CD8-positive, alpha-beta memory T cell (primary cell): ENCODE measurements at places on chromosomes 3 and 15. TPM values are rescaled to one million over a fixed set of nuclear protein-coding genes. Genes with fewer than 3 reads are reported as not detected.

- no peaks in the 10 kb centered on the region for H3K36me3 ChIP-seq
- no peak overlapping the region for H3K4me3 ChIP-seq
- no peak overlapping the region for H3K27ac ChIP-seq
- no peak for DNase-seq
Observed at GRCh38 chr3:135083179-135083578, 288.1 kb downstream of the EPHB1 start.

- H3K4me1 ChIP-seq: peaks cover 3% of the 10 kb centered on the region
- DNase-seq: no peak
- H3K4me3 ChIP-seq: no peak overlapping the region
- H3K27me3 ChIP-seq: no peaks in the 10 kb centered on the region
- H3K27ac ChIP-seq: no peak overlapping the region
Observed at GRCh38 chr3:42852441-42852840, 23.2 kb downstream of the CYP8B1 start.

- H3K27me3 ChIP-seq: no peaks in the 10 kb centered on the region
- no peaks in the 10 kb centered on the region for H3K36me3 ChIP-seq
- no peak for DNase-seq
- H3K27ac ChIP-seq: no peak overlapping the region
Observed at GRCh38 chr3:110568246-110568645, 503.4 kb upstream of the NECTIN3 start.

- no peaks in the 10 kb centered on the region for H3K4me1 ChIP-seq
- H3K27ac ChIP-seq: no peak overlapping the region
- no peaks in the 10 kb centered on the region for H3K27me3 ChIP-seq
- no peak for DNase-seq
- H3K4me3 ChIP-seq: no peak overlapping the region
Observed at GRCh38 chr3:79766496-79767193, 1.2 kb downstream of the ROBO1 start.

- no peak overlapping the region for H3K4me3 ChIP-seq
- H3K36me3 ChIP-seq: no peaks in the 10 kb centered on the region
- no peak for DNase-seq
Observed at GRCh38 chr15:44882499-44882968, 74.0 kb upstream of the TERB2 start.

Gene CHRM5
- not detected for total RNA-seq

DNA sequence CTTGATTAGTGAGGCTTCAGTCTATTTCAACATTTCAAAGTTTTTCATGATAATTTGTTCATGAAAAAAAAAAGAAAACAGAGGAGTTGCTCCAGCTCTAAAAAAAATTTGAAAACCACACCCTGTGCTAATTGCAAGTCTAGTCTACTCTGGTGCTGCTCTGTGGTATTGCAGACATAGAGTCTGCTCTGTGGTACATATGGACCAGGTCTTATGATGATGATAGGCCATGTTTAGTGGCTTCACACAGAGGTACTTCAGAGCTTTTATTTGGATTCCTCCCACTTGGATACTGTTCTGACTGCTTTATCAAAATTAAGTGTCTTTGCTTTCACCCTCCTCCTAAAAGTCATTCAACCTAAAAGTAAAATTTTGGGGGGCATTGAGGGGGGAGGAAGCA is 160.8 kb downstream of the ALCAM start:
- no peaks in the 10 kb centered on the region for H3K36me3 ChIP-seq
- DNase-seq: no peak
- no peaks in the 10 kb centered on the region for H3K4me1 ChIP-seq
- H3K27me3 ChIP-seq: no peaks in the 10 kb centered on the region
- no peak overlapping the region for H3K27ac ChIP-seq
- no peak overlapping the region for H3K4me3 ChIP-seq

Gene FYCO1
- total RNA-seq: 13.7 TPM

Gene CD200R1
- total RNA-seq: 3.5 TPM

- H3K27ac ChIP-seq: no peak overlapping the region
- H3K27me3 ChIP-seq: peaks cover 8% of the 10 kb centered on the region
- H3K36me3 ChIP-seq: no peaks in the 10 kb centered on the region
- H3K4me3 ChIP-seq: no peak overlapping the region
- H3K4me1 ChIP-seq: peaks cover 2% of the 10 kb centered on the region
Observed at GRCh38 chr15:76330080-76330680, 6.4 kb upstream of the ISL2 start.

DNA sequence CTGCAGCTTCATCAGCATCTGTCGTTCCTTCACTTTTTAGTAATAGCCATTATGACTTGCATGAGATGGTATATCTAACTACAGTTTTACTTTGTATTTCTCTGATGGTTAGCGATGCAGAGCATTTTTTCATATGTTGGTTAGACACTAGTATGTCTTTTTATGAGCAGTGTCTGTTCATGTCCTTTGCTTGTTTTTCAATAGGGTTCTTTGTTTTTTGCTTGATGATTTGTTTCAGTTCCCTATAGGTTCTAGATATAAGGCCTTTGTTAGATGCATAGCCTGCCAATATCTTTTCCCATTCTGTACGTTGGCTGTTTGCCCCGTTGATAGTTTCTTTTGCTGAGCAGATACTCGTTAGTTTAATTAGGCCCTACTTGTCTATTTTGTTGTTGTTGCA is 487.2 kb upstream of the BCHE start:
- DNase-seq: no peak
- H3K4me1 ChIP-seq: no peaks in the 10 kb centered on the region
- no peak overlapping the region for H3K4me3 ChIP-seq
- no peak overlapping the region for H3K27ac ChIP-seq
- H3K36me3 ChIP-seq: no peaks in the 10 kb centered on the region
- H3K27me3 ChIP-seq: no peaks in the 10 kb centered on the region

DNA sequence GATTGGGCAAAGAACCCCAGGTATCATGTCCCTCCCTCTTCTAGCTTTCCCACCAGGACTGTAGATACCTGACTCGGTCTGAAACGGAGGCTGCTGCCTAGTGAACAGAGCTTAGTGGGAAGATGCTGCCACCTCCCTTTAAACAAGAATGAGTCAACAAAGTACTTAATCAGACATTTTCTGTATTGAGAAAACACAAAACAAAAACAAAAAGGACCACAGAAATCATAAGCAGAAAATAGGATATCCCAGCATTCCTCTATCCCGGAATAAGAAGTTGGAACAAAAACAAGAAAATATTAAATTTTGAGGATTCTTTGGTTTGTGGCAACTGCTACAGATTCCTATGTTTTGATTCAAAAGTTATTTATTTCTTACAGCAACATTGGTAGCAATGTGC is 51.7 kb upstream of the COL8A1 start:
- no peak overlapping the region for H3K27ac ChIP-seq
- no peak overlapping the region for H3K4me3 ChIP-seq
- H3K27me3 ChIP-seq: no peaks in the 10 kb centered on the region
- no peaks in the 10 kb centered on the region for H3K4me1 ChIP-seq
- H3K36me3 ChIP-seq: no peaks in the 10 kb centered on the region
- DNase-seq: no peak

Gene EHHADH
- 2.2 TPM for total RNA-seq

GRCh38 chr3:123909785-123910184 is 25.7 kb upstream of the MYLK start:
- no peak overlapping the region for H3K27ac ChIP-seq
- no peaks in the 10 kb centered on the region for H3K27me3 ChIP-seq
- H3K4me3 ChIP-seq: no peak overlapping the region
- no peaks in the 10 kb centered on the region for H3K4me1 ChIP-seq
